ENCODE measurements at places on chromosomes 16 and 17.

DNA sequence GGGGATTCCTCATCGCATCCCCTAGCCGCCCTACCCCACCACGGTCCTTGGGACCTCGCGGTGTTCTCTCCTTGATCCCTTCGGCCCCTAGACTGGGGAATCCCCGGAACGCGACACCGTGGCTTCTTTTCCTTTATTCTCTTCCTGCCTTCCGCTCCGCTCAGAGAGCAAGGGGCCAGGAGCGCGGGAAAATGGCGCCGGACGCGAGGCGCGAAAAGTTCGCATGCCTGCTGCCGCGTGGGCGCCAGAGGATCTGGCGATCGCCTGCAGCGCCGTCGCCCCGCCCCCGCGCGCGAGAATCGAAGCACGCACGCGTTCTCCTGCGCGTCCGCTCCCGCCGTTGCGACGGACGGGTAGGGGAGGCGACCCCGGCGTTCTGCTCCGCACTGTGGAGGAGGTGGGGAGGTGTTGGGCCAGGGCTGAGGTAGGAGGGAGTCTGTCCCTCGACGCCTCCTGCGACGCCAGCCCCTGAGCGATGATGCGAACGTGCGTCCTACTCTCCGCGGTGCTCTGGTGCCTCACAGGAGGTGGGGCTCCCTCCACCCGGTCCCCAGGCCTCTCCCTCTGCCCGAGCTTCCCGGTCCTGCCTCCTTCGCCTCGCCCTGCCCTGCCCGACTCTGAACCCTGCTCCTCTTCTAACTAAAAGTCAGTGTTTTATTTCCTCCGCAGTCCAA is at the start of gene ZPBP2:
TSS of gene ZPBP2 (plus strand) at position 323 of the 674 bp plus-strand sequence. CDS start at position 476, 153 bp downstream.
- no peak for DNase-seq

DNA sequence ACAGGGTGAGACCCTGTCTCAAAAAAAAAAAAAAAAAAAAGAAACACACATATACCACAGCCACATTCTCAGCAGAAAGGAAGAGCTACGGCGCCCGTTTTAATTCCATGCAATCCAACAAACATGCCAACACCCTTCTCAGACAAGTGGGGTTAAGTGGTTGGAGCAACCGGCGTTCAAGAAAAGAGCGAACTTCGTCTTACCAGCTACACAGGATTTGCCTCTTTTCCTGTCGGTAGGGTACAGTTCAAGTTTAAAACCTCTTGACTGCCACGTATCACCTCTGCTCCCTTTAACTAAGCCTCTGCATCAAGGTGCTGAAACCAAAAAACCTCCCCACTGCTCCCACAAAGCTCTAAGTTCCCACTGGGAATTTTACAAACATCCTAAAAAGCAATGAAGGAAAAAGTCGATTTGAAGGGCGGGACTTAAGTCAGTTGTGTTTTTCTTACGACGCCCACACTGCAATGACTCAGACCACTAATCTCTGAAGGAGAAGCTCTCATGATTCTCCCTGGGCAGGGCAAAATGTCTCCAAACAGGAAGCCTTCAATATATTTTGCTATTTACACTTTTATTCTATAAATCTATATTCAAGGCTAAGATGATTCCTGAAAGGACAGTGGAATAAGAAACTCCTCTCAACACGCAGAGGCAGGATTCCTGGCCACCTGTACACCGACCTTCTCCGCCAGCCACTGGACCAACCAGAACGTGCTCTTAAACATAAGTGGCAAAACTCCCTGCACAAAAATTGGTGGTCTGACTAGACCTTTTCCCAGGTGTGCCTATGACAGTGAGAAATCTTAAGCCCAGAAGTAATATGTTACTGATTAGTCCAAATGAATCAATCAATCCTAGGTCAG is 18.8 kb downstream of the SRP68 start:
- peak; percentile 64 for DNase-seq

GRCh38 chr17:18187821-18188761 is 4.5 kb downstream of the ALKBH5 start:
- DNase-seq = peak; percentile 68

DNA sequence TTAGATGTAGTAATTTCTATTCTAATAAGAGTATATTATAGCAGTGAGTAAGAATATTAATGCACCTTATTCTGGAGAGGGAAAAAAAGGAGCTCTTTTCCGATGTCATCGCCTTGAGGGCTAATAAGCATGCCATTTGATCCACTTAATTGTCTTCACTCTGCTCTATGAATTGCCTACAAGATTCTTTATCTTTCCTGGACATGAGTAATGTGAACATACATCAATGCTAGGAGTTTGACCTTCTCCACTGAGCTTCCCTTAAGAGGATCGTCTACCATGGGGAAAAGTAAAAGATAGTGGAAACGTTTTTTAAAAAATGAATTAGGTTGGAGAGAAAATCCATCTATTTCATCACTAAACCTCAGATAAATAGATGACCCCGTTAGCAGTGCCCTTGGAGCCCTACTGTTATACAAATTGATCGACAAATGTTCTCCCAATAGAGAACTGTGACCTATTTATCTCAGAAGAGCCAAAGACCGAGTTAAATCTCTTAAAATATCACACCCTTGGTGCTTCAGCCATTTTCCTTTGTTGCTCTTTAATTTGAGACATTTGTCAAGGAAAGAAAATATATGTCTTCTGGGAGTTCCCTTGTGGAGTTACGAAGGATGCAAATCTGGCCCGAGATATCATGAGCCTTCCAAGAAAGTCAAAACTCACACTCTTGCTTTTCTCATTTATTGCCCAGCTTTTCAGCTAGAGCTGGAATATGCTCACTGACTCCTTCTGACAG is 898.5 kb downstream of the KCNJ2 start:
- DNase-seq = peak; percentile 0

DNA sequence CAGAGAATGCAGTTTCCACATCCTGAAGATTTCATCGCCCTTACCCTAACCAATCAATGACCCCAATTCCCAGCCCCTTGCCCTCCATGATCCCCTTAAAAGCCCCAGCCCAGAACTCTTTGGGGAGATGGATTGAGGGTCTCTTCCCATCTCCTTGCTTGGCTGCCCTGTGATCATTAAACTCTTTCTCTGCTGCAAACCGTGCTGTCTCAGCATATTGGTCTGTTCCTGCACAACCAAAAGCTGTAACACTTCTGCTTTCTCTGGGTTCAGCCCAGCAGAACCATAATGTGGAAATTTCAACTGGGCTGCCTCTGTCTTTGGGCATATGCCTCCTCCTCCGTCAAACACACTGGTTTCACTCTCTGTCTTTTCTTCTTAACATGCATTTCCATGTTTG is 67.0 kb upstream of the NLRP1 start:
- no peak for DNase-seq

DNA sequence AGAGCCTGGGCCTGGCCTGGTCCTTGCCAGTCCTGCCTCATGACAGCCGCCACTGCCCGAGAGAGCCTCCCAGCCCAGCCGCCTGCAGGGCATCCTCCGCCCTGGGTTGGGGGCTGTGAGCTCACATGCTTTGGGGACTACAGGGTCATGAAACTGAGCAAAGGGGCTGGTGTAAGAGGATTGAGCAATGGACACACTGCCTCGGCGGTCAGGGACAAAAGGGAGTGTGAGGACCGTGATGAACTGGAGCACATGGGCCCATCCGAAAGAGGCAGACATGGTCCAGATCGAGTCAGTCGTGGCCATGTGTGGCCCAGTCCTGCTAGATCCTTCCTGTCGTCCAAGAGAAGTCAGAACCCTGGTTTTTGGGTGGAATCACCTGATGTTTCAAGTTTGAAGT is 52.3 kb downstream of the GSG1L start:
- DNase-seq = no peak

DNA sequence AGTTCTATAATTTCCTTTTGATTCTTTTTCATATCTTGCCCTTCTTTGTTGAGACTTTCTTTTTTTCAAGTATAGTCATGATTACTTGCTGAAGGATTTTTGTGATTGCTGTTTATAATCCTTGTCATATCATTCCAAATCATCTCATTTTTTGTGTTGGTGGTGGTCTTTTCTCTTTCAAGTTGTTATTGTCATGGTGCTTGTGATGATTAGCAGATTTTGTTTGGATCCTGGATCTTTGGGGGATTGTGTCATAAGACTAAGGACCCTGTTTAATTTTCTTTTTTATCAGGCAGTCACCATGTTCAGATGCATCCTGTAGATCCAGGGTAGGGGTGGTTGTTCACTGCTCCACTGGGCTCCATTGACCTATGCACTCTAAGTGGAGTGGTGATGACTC is 254.4 kb upstream of the FOXF1 start:
- no peak for DNase-seq

DNA sequence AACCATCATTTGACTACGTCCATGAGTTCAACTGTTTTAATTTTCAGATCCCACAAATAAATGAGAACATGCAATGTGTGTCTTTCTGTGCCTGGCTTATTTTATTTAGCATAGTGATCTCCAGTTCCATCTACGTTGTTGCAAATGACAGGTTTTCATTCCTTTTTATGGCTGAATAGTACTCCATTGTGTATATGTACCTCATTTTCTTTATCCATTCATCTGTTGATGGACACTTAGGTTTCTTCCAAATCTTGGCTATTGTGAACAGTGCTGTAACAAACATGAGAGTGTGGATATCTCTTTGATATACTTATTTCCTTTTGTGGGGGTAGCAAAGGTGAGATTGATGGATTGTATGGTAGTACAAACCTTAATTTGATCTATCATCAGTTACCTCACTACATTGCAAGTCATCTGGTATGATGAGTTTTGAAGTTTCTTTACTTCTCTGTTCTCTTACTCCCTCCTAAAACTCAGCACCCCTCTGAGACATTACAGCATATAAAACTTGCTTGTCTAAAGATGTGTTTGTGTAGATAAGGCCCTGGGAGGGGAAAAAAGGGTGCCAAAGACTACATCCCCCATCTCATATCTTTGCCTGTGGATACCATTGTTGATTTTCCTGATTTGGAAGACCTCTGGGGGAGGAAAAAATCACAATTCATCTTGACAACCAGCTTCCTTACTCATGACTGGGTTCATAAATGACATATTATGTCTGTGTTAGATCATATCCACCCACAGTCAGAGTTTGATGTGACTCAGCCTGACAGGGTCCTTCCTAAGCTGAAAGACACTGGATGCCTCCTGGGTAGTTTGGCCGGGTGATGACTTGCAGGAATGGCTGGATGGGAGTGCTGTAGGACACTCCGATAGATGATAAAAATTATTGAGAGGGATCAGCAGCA is 47.6 kb downstream of the ABCA9 start:
- DNase-seq = peak; percentile 90

GRCh38 chr17:40307001-40307730 is 1.8 kb upstream of the RARA start:
- peak; percentile 67 for DNase-seq

DNA sequence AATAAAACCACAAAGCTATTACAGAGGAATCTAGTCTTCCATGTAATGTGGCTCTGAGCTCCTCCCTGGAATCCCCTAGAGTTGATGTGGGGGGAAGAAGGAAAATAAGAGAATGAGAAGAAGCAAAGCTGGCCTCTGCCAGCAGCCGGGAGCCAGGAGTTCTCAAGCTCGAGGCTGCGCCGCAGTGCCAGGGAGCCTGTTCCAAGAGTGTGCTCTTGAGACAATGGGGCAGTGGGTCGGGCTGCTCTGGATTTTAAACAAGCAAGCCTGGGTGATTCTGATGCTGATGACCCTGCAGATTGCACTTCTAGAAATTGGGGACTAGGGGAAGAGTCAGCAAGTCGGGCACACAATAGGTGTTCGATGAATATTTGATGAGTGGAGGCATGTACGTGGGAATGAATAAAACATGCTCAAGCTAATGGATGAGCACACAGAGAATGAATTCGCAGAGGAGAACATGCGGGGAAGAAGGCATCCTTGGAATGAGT is 119.9 kb downstream of the CMIP start:
- DNase-seq = peak; percentile 47

Measured in fibroblast of the aortic adventitia (primary cell).